NCI-H1436 treated with DMSO at 0.1 percent for 48 hours (cell line): ENCODE measurements at places on chromosomes 16 and 17.

DNA sequence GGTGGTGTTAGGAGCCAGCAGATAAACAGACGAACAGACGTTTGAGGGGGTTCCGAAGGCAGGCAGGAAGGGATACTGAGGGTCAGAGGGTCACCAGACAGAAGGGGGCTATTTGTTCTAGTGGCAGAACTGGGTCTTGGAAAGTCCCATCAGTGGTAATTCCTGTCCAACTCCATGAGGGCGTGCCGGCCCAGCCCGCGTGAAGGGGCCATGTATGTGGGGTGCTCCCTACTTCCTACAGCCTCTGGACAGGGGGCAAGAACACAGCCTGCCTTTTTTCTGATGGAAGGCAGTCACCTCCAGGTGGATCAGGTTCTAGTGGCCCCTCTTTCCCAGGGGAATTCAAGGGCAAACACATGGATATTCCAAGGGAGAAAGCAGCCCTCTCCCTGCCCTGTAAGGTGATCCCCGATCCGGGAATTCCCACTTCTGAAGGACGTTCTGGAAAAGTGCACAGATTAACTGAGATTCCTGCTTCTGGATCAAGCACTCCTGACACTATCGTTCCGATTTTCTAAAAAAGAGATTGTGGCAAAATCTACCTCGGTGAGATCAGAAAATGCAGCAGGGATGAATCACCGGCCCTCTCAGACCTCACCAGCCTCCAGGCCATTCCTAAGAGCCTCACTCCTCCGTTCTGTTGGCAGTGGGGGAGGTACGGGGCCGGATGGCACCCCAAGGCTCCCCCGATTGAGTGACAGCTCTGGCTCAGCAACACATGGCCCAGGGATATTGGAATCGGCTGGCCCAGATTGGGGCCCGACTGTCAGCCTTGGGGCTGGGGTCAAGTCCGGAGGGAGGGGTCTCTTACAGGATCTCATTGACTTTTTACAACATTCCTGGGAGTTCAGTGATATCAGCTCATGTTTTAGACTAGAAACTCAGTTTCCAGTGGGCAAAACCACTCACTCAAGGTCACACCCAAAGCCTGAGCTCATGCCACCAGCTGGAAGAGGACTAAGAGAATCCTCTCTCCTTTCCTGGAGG, 12.4 kb downstream of the STX1B start:
- no peak for DNase-seq

- DNase-seq, result no peak
Observed at GRCh38 chr17:81391293-81391935, 3.8 kb upstream of the BAHCC1 start.

- DNase-seq, result no peak
Observed at GRCh38 chr16:86031141-86031678, 132.2 kb downstream of the IRF8 start.

- no peak for DNase-seq
Observed at GRCh38 chr16:74438492-74438979, 17.3 kb upstream of the CLEC18B start.

- no peak for DNase-seq
Observed at GRCh38 chr17:14006249-14006942, 62.9 kb upstream of the COX10 start.

DNA sequence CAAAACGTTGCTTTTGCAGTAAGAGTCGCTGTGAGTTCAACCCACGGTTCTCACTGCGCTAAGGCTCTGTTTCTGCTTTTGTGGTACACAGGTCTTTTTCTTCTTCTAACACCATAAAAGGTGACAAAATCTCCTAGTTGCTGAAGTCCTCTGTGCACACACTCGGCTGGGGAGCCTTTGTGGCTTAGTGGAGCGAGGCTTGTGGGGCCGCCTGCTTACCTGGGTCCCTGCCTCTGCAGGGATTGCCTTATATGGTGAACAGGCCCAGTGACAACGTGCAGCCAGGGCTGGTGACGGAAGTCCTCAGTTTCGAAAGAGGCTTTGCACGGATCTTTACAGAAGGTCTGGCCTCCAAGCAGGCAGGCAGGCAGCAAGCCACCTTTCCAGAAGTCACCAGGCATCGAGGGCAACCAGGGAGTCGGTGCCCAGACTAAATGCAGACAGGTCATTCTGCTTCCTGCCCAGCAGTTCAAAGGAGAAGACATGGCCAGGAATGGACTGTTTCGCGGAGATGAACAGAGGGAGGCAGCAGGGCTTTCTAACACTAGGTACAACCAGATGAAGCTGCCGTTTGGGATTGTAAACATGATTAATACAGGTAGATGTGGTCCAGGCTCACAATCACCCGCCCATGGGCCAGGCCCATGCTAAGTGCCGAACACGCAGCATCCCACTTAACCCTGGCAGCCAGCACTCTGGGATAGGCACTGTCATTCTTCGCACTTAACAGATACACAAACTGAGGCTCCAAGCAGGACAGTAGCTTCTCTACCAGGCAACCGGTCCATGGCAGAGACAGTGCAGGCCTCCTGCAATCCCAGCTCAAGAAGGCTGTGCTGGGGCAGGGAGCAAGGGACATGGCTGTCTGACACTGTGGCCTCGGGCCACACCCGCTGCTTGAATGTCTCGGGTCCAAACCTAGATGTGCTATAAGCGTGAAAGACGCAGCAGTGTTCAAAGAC, 10.7 kb upstream of the MEAK7 start:
- no peak for DNase-seq

- no peak for DNase-seq
Observed at GRCh38 chr17:4590981-4591453, 6.7 kb downstream of the SMTNL2 start.

DNA sequence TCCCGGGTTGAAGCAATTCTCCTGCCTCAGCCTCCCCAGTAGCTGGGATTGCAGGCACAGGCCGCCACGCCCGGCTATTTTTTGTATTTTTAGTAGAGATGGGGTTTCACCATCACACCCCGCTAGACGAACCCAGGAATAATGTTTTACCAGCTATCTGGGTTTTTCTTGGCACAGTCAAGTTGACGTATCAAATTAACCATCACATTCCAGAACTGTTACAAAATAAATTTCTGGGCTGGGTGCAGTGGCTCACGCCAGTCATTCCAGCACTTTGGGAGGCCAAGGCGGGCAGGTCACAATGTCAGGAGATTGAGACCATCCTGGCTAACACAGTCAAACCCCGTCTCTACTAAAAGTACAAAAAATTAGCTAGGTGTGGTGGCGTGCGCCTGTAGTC, 501.2 kb downstream of the SHISA9 start:
- no peak for DNase-seq

DNA sequence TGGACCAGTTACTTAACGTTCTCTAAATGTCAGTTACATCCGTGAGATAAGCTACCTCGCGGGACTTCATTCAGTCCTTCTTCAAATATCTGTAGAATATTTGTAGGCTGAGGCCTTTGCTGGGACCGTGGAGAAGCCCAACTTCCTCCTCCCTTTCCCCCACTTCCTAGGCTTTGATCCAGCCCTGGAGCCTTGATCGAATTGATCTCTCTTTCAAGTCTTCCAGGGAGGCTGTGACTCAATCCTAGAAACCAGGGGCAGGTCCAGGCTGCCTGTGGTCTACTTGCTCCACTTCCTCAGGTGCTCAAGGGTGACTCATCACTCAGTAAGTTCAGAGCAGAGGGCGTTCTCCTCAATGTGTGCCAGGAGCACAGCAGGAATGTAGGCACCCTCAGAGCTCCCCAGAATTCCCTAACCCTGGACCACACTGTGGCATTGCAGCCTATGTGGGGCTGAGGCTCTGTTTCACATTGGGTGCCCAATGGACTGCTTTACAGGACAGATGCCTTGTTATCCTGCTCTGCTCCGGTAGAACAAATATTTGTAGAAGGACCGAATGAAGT, 11.2 kb upstream of the CEP20 start:
- DNase-seq, result no peak

GRCh38 chr17:61849674-61850073, 13.7 kb downstream of the BRIP1 start:
- DNase-seq, result no peak

GRCh38 chr16:1776672-1776955, 3.7 kb upstream of the MRPS34 start:
- DNase-seq, result no peak

- DNase-seq, result peak; percentile 58
Observed at GRCh38 chr17:78313735-78314648, 45.9 kb downstream of the SOCS3 start.

- no peak for DNase-seq
Observed at GRCh38 chr17:77217123-77217522, 76.4 kb downstream of the SEC14L1 start.

- no peak for DNase-seq
Observed at GRCh38 chr16:69089091-69089910, 16.2 kb upstream of the HAS3 start.

DNA sequence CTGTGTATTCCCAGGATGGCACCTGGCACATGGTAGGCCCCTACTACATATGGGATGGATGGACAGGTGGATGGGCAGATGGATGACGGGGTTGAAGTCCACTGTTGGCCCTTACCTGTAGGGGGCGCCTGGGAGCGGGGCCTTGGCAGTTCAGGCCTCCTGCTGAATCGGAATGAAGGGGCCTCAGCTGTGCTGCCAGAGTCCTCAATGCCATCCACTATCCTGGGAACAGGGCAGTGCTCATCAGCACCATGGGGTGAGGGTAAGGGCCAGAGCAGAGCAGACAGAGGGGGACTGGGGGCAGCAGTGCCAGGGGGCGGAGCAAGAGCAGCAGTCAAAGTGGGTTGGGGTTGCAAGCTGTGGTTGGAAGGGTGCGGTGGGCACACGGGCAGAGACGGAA, 8.3 kb upstream of the RAB5C start:
- DNase-seq, result no peak

DNA sequence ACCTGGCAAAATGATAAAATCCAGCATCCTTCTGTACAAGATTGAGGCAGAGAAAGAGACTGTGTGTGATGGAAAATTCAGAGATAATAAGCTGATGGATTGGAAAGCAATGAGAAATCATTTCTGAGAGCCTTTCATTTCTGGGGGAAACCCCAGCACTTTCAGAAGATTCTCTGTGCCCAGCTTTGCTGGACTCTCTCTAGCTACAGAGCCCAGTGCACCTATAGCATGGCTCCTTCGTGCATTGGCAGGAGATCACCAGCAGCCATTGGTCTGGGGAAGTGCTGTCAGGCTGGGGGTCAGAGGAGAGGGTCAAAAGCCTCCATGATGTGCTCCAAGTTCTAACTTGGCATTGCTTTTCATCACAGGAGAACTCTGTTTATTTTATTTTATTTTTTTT, 259.9 kb downstream of the SOX9 start:
- no peak for DNase-seq

DNA sequence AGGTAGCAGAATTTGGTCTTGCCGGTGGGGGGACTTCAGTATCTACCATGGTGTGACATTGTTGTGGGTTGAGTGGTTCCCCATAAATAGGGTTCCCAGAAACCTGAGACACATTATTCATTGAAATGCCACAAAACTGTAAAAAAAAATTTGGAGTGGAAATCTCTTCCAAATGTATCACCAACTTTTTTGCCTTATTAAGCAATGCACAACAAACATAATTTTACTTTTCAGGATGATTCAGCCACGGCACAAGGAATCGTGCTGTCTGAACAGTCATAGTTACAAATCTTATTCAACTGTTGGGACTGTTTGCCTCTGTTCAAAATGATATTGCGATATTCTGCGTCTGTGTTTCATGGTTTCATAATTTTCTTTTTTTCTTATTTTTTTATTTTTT, 181.2 kb downstream of the NTN1 start:
- no peak for DNase-seq

DNA sequence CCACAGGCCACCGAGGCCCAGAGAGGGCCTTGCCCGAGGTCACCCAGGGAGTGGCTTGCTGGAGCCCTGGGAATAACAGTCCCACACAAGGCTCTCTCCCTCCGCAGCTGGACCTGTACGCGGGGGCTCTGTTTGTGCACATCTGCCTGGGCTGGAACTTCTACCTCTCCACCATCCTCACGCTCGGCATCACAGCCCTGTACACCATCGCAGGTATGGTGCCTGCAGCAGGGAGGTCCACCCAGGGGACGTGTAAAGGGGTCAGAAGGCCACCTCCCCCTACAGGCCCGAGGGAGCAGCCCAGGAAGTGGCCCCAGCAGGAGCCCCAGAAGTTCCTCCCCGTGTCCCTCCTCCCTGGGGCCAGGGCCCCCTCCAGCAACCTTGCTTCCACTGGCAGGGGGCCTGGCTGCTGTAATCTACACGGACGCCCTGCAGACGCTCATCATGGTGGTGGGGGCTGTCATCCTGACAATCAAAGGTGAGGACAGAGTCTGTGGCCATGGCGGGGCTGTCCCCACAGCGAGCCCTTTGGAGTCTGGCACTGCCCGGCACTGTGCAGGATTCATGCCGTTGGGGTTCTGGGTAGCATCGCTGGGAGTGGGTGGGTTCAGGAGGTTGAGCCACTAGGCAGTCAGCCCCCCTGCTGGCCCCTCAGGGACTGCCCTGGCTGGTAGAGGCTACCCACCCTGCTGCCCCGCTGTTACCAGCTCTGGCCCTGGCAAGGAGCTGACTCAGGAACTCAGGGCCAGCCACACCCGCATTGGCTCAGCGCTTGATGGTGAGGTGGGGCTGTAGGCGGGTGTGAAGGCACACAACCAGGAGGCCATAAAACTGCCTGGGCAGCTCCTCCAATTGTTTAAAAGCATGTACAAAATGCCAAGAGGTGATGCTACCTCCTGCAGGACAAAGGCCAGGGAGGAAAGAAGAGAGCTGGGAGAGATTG, 17.3 kb downstream of the SLC5A10 start:
- no peak for DNase-seq

- DNase-seq, result no peak
Observed at GRCh38 chr16:84410361-84411138, 42.2 kb downstream of the ATP2C2 start.

DNA sequence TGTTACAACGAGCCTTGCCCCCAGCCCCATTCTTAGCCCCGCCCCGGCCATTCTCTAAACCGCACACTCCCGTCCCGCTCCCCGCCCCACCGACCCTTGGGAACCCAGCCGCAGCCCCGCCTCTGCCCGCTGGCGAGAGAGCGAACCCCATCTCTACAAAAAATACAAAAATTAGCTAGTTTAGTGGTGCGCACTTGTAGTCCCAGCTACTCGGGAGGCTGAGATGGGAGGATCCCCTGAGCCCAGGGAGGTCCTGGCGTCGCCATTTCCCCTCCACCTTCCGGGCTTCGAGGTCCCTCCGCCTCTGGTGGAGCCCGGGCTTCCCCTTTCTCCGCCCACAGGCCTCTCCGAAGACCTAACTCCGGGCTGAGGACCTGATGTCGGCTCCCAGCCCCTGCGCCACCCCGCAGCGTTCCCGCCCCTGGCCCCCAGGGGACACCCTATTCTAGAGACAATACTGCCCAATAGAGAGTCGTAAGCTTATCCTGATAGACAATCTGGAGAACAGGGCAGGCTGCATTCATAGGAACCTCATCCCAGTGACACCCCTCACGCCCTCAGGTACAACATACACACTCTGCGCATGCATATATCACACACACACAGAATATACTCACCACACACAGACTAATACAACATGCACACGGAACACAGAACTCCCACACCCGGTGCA, 480 bp upstream of the PROCA1 start:
- DNase-seq, result no peak

DNA sequence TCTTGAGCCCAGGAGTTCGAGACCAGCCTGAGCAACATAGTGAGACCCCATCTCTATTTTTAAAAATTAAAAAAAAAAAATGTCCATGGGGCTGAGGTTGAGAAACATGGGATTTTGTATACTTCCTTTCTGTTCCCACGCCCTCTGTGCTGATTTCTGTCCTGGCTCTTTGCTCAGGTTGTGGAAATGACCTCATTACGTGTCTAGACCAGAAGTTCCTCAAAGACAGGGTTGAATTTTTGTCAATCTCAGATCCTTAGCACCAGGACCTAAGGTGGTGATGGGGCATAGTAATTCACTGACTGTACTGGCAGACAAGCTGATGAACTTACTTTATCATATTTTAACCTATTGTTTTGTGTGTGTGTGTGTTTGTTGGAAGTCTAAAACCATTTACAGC, 11.2 kb upstream of the HNF1B start:
- DNase-seq, result no peak

- DNase-seq, result no peak
Observed at GRCh38 chr17:83183145-83183948, 103.9 kb downstream of the METRNL start.
